ENCODE measurements at places on chromosomes 7 and 10. TPM values are rescaled to one million over a fixed set of nuclear protein-coding genes. Genes with fewer than 3 reads are reported as not detected.
A peak's percentile ranks its signal among the peaks of the same experiment; 100 is the strongest.

DNA sequence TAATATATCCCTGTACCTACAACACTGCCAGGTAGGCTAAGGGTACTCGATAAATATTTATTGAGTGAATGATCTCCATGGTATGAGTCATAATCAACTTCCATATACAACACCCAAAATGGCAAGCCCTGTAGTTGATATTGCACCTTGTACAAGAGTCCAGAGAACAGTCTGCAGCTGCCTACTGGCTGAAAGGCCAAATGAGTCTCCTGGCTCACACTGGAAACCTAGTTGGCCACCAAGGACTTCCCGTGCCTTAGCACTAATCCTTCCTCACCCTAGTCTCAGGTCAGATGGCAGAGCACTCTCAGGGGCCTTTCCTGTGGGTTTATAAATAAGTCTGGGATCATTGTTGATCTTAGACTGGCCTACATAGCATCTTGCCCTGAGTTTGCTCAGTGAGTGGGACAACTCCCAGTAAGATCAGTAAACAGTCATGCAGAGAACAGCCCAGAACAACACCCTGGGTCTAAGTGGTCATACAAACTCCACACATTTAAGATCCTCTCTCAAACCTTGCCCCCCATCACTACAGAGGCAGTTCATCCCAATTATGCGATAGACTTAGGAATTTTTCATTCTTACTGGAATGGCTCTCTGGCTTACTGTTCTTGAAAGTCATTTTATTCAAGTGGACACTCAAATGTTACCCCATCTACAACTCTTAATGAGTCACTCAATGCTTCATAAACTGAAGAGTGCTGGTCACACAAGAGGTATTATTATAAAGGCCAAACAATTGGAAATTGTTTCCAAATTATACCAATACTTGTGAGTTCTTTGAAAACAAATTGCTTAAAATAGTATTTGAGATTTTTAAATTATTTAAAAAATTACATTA, 14.7 kb upstream of the SLC16A9 start:
- DNase-seq: no peak

- DNase-seq: no peak
These were observed 282.3 kb upstream of the DKK1 start for GRCh38 chr10:52031771-52032170.

DNA sequence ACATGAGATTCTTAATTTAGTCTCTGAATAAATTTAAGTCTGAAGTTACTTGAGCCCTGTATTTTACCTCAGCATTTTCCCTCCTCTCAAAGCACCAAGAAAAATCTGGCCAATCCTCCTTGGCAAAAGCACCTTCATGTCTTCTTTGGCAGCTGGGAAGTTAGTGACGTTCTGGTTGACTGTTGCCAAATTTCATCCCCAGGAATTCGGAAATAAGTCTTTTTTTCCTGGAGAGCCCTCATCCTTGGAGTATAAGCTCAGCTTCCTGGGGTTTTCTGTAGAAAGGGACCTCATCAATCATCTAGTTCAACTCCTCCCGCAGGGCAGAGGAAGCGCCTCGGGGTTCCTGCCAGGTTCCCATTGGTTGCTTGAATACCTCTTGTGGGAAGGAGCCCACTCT, 377.6 kb downstream of the PHTF2 start:
- DNase-seq: no peak

- DNase-seq: no peak
These were observed 74.4 kb downstream of the MEST start for GRCh38 chr7:130566168-130566897.

- peak; percentile 11 for DNase-seq
These were observed 821 bp downstream of the SLC35B4 start for GRCh38 chr7:134315679-134316538.

DNA sequence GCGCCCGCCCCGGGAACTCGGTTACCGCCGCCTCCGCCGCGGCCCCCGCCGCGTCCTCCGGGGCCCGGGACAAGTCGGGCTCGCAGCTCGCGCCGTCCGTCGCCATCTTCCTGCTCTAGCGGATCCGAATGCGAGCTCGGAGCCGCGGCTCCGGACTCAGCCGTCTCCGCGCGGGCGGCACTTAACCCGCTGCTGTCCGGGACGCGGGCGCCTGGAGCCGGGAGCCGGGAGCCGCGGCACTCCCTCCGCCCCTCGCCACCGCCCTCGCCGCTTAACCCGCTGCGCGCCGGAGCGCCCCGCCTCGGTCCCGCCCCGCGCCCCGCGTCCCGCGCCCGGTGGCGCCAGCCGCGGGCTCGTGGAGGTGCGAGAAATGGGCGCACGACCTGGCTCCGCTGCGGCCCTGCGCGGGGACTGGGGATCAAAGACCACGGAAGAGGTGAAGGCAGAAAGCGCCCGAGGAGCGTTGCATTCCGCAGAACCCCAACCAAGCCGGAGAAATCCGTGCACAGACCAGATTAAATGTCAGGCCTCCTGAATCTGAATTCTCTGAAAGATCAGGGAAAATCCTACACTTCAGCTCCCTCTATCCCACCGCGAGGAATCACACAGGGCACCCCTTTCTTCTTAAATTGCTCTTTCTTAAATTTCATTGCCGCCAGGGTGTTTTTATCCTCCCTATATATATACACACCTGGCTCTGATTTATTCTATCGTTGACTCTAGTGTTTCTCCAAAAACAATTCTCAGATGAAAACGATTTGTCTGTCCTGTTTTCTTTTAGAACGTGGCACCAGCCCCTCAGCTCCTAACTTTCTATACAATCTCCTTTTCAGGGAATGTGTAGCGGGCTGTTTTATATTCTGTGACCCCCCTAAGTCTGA, at the start of gene CTTNBP2:
TSS of gene CTTNBP2 (minus strand) at position 132 of the 881 bp plus-strand sequence. CDS start at position 106, 26 bp downstream.
- DNase-seq: peak; percentile 19

DNA sequence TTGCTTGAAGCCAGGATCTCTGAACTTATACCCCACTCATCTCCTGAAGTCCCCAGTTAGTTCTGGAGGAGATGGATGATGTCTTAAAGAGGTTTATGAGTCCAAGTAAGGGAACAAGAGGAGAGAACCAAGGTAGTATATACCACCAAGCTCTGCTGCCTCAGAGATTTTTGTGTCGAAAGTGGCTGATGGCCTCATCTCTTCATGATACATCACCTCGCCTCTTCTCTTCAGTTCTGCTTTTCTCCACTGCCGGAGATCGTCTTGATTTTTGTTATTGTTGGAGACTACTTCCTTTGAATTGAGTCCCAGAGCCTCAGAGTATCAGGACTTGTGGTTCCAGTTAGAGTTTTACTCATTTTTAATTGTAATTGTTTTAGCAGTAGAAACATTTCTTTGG, 1.9 kb downstream of the VTI1A start:
- DNase-seq: no peak

DNA sequence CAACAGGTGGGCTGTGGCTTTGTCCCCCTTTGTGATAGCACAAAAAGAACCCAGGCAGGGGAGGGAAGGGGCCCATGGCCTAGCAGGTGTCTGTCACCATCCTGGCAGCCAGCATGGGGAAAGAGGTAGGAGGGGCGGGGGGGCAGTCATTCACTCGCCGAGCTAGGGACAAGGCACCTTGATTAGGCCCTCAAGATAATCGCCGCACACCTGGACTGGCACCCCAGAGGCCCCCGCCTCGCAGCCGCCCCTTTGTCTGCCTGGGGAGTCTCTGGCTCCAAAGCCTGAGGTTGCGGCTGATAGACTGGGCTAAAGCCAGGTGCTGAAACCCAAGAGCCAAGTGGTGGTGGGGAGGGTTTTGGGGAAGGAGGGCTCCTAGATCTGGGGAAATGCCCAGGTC, 151.2 kb upstream of the PCBD1 start:
- no peak for DNase-seq

GRCh38 chr7:148925836-148926235, 41.7 kb upstream of the EZH2 start:
- DNase-seq: no peak

- no peak for DNase-seq
These were observed 31.7 kb downstream of the ASB4 start for GRCh38 chr7:95517458-95517857.

ACHE gene
- total RNA-seq: 0.27 TPM

SFTPD gene
- total RNA-seq: not detected

ZNF853 gene
- 0.59 TPM for total RNA-seq

PSTK gene
- 9.5 TPM for total RNA-seq

Measured in NCI-H460 (cell line).